ENCODE measurements at places on chromosomes 13 and 19. TPM values are rescaled to one million over a fixed set of nuclear protein-coding genes. Genes with fewer than 3 reads are reported as not detected.

- DNase-seq: peak; percentile 18
Observed at GRCh38 chr13:78586706-78587105, 16.6 kb downstream of the POU4F1 start.

- no peak for DNase-seq
Observed at GRCh38 chr13:75836441-75836840, 200.3 kb downstream of the LMO7 start.

- DNase-seq: peak; percentile 68
Observed at GRCh38 chr19:4172861-4173473, 9.4 kb downstream of the SIRT6 start.

DNA sequence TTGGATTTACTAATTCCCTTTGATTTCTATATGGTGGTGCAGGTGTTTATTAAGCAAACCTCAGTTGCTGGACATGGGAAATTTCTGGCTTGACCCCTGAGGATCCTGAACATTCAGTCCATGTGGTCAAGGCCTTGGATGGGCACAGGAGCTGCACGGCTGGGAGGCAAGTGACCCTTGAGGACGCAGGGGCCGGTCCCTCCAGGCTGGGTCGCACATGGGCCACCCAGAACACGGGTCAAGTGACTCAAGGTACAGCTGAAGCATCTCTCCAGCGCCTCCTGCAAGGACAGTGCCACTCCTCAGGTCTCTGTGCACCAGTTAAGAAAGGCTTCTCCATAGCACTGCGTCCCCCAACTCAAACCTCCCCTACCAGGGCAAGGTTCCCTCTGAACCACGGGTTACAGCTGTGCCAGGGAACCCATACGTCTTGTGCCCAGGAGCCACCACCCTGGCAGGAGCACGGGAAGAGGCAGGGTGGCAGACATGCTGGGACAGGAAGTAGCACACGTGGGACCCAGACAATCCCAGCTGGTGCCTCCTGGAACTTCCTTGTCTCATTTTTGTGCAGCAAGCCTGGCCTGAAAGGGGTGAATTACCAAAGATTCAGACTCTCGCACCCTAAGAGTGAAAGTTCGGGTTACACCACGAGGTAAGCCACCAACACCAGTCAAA, 93.1 kb downstream of the SPACA7 start:
- DNase-seq: no peak

DNA sequence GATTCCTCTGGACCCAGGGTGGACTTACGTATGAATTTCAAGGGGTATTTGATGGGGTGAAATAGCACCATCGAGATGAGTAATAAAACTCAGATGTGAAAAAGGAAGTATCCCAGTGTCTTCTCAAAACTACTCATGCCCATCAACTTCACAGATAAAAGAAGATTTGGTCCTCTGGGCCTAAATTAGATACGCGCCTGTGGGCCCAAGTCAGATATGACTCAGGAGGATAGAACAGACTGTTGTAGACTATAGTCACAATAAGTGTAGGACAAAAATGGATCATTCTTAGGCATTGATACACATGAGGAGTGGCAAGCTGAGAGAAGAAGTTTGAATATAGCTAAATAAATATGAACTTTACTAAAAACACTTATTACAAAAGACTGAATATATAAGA, 2438.8 kb downstream of the PCDH9 start:
- no peak for DNase-seq

DNA sequence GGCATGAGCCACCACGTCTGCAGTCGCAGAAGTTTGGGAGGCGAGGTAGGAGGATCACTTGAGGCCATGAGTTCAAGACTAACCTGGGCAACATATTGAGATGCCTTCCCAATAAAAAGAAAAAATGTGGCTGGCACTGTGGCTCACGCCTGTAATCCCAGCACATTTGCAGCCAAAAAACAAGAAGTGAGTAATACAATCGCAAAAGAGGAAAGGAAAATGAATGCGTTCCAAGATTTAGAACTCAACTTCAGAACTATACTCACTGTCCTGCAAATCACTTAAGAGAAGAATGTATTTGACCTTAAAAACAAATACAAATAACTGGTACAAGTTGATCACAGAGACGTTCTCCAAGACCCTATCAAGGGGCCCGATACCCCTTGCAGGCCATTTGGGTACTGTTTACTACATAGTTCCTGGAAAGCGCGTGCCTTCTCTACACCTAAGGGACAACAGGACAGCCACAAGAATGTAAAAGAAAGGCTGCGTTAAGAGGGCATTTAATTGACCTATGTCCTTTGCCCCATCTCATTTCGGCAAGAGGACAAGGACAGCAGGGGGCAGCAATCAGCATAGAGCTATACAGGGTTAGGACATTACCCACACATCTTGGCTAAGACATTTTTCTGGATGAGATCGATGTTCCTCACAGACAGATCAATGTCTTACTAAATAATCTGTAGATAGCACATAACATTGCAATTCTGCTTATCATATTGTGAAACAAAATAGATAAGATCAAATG, 41.3 kb downstream of the FLT3 start:
- peak; percentile 44 for DNase-seq

GRCh38 chr13:108985166-108985565, 355.8 kb downstream of the MYO16 start:
- no peak for DNase-seq

DNA sequence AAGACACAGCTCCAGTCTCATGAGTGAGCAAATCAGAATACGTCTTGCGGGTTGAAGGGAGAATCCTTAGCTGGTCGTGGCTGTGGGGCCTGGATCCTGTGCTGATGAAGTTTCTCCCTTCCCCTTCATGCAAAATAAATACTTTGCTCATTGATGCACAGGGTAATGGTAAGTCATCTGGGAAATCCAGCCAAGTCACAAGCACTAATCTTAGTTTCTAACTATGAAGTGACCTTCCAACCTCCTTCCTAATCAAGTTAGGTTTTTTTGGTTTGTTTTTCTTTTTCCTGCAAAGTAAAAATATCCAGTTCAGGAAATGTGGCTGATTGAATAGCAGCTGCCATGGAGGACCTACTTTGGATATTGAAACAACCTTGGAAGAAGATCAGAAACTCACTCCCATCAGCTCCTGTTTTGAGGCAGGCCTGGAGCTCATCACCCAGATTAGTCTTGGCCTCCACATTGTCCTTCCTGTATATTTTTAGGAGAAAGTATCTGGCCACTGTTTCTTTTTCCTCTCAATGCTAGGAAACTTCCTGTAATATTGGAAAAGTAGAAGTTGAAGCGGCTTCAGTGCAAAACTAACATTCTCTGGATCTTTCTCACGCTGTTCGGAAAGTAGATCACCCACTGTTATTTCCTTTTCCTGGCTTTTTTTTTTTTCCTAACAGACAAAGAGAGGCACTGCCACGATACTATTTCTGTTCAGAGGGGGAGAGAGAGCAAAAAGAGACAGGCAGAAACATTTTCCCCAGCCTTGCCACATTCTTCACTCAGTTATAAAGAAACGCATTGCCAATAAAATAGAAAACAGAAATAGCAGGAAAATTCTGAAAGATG, 12.3 kb upstream of the ARL11 start:
- no peak for DNase-seq

DNA sequence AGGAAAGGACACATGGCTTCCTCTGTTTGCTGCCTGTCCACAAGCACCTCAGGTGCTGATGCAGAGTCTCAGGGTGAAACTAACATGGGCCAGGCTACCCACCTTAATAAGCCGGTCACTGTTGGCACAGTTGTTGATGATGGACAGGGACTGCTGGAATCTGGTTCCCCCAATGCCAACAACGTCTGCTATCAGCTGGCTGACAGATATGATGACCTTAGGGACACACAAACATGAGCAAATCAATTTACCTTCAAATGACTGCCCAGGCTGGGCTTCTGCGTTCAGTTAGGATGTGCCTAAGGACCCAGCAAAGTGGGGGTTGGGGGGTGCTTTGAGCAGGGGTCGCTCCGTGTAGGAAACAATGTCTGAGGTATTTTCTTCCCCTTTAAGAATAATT, 77.1 kb upstream of the SLC15A1 start:
- DNase-seq: no peak

GRCh38 chr13:113584870-113585671, 518 bp downstream of the TFDP1 start:
- peak; percentile 52 for DNase-seq

DNA sequence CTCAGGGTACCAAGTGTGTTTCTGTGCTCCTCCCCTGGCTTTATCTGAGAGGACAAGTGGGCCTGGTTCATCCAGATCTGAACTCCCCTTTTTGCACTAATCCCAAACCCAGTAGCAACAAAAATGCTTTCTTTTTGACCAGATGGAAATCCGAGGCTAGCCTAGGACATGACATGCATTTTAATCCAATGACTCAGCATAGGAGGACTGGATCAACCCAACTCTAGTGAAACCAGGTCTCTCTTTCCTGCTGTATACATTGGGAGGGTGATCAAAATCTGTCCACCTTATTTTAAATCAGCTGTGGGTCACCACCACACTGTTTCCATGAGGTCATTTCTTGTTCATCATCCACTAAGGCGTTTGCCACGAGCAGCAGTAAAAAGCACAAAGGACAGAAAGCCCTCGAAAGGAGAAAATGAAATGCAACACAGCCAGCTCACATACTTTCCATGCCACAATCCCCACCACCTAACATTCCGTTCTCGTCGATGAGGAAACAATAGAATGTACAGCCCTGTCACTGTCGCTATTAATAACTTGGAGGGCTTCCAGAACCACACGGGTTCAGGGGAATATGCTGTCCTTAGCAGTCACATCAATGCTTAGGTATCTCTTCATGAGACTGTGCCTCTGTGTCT, 543.0 kb downstream of the IRS2 start:
- peak; percentile 4 for DNase-seq

DNA sequence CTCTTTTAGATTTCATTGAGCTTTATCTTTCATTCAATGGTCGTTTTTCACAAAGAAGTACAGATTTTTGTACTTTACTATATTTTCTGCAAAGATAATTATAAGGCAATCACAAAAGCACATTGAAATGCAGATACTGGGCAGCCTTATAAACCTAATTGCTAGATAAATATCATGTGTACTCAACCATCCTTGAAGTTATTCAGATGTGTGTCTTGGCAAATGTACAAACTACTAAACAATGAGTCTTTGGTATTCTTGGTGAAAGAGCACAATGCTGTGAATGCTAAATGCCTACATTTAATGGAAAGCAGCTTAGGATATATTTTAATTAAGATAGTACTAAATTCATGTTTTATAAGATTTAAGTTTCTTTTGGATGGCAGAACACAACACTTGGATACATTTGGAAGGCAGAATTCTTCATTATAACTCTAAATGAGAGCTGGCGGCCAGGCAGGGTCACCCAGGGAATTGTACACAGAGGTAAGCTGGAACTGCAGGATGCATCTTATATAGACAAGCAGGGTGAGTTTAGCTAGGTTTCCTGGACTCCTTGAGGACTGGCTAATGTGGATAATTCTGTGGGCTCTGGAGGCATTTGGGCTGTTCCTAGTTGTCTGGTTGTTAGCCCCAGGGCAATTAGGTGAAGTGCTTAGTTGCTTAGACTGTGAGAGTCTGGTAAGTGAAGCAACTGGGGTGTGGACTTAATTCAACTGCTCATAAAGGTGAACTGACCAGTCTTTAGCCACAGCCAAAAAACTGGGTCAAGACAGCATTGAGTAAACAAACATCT, 286.6 kb downstream of the PCDH20 start:
- no peak for DNase-seq

DNA sequence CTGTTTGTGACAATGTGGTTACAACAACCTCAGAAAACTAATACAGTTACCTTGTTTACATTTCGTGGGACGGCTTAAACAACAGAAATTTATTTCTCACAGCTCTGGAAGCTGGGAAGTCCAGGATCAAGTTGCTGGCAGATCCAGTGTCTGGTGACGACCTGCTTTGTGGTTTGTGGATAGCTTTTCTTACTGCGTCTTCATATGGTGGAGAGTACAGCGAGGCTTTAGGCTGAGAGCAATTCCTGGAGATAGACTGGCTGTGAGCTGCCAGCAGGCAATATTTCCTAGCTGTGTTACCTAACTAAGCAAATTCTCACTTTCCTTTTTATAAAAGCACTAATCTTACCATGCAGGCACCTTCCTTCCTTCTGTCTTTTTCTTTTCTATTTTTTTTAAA, 1203.5 kb upstream of the PRR20A start:
- DNase-seq: no peak

DNA sequence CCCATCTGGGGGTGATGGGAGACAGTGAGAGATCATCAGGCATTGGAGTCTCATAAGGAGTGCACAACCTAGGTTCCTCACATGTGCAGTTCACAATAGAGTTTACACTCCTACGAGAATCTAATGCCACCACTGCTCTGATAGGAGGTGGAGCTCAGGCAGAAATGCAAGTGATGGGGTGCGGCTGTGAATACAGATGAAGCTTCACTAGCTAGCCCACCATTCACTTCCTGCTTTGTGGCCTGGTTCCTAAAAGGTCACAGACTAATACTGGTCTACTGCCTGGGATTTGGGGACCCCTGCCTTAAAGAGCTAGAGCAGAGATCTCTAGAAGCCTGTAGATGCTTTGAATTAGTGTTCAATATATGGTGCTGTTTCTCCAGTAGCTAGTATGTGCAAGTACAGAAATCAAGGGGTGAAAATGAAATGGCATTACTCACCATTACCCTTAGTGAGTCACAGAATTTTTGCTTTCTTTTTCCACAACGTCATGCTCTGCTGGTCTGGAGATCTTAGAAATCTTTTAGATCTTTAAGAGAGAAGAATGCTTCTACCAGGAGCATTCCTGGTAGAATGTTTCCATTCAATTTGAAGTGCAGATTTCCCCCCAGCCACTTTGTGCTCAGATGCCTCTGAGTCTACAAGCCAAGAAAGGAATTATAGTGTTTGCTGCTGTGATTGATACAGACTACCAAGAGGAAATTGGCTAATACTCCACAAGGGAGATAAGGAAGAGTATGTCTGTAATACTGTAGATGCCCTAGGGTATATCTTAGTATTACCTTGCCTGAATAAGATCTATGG, 2301.2 kb downstream of the PCDH9 start:
- no peak for DNase-seq

DNA sequence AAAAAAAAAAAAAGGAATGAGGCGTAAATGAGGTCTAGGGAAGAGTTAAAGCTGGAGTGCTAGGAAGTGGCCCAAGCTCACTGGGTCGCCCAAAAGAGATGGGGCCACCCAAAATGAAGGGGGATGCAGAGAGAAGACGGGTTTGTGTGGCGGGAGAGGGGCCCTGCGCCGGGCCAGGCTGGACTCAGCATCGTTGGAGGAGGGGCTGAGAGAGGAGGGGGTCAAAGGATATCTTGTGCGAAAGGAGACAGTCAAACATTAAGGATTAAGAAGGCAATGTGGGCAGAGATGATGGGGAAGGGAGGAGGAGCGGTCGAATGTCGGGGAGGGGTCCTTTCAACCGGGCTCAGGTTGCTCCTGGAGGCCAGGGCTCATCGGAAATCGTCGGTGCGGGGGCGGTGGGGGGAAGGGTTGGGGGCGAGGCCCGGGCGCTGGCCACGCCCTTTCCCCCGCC, 825 bp upstream of the CARM1 start:
- no peak for DNase-seq

- DNase-seq: peak; percentile 5
Observed at GRCh38 chr13:106499896-106500295, 35.6 kb downstream of the EFNB2 start.

- no peak for DNase-seq
Observed at GRCh38 chr19:41771410-41771809, 16.1 kb downstream of the CEACAM6 start.

PRR19 gene
- 1.8 TPM for total RNA-seq

NMRK2 gene
- not detected for total RNA-seq

PEAK3 gene
- 0.13 TPM for total RNA-seq

TBXA2R gene
- 24.0 TPM for total RNA-seq

NDUFB7 gene
- total RNA-seq: 313 TPM

ZNF530 gene
- total RNA-seq: 3.5 TPM

REEP6 gene
- total RNA-seq: 64.2 TPM

TMEM38A gene
- 1.4 TPM for total RNA-seq

GPC6 gene
- 0.07 TPM for total RNA-seq

LGALS7 gene
- total RNA-seq: not detected

ZNF701 gene
- total RNA-seq: 15.2 TPM

PRX gene
- total RNA-seq: 2.9 TPM
